ENCODE measurements at places on chromosomes 5 and 9.

DNA sequence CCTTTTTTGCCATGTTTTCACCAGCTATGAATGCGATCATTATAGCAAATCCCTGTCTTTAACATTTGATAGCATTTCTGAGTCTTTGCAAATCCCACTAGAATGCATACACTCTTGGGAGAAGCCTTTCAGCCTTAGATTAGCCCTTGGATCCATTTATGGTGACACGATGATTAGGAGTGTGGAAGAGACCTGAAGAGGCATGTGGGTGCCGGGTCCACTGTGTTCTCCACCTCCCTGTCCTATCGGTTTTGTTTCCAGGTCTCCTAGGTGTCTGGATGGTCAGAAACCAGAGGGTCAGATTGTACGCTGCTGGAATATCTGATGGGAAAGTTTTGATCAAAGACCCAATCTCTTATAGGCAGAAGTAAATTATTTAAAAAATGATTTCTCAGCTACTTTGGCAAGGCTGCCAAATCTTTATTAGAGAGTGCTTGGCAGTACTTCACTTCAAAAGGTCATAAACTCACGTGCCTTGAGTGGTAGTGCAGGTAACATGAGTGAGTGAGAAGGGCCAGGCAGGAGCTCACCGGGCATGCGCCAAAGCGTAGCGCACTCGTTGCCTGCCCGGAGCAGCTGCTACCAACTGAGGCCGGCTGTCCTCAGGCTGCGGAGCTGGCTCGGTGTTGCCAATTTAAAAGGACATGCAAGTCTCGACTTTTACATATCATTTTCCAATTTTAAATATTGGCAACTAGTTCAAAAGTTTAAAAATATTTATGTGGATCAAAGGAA lies 51.3 kb downstream of the PCSK5 start:
- no peak for DNase-seq

DNA sequence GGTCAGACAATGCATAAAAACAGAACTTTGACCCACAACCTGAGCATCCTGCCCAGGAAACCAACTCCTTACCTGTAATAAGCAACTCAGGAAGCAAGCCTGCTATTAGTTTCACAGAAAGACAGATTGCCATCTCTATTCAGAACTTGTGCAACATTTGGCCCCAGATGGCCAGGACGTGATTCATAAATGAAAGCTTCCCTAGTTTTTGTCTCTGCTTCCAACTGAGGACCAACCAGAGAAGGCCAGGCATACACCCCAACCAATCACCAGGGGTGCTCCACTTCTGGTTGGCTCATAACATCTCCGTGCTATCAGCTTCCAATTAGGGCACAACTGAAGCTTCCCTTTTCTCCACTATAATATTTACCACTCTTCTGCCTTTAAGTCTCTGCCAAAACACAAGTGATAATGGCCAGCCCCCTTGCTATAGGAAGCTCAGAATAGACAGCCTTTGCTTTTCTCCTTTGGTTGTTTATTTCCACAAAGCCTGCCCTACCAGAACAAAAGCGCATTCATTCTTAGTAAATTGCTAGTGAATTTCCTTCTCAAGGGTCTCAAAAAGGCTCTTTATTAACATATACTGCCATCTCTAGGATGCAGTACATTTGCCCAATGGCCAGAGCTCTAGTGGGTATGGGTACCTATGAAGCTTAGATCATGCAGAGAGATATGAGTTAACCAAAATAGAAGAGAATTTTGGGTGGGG lies 289.7 kb upstream of the DAP start:
- no peak for DNase-seq

- DNase-seq, result no peak
Measured at GRCh38 chr9:75851917-75852316, 38.6 kb upstream of the PCSK5 start.

DNA sequence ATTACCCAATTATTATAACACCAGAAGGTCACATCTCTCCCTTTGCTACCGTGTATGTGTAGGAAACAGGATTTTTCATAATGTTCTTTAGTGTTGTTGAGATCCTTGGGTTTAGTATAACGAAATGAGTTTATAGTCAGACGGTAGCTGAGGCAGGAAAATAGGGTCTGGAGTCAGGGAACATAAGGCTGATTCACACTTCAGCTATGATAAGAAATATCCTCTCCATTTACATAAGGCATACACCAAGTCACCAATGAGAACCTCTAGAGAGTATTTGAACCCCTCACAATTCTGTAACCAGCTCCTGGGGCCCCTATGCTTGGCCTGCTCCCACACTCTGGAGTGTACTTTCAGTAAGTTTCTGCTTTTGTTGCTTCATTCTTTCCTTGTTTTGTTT lies 58.9 kb upstream of the ANKH start:
- no peak for DNase-seq

DNA sequence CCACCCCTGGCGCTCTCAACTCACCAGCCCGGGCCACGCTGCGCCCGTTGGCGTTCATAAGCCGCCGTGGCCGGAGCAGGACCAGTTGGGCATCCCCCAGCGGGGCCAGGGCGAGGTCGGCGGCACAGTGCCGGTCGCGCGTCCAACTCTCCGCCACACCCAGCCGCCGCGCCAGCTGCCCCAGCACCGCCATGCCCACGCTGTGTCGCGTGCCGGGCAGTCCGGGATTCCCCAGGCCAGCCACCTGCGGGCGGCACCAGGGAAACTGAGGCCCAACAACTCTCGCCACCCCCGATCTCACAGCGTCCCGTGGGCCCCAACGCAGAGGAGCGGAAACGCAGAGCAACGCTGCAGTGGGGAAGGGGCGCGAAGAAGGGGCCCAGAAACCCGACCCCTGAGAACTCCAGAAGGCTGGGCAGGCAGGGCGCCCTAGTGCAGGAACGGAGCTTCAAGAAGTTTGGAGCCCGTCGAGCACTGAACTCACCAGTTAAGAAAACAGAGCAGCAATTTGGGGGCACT lies 453 bp downstream of the PTRH1 start:
- DNase-seq, result no peak

DNA sequence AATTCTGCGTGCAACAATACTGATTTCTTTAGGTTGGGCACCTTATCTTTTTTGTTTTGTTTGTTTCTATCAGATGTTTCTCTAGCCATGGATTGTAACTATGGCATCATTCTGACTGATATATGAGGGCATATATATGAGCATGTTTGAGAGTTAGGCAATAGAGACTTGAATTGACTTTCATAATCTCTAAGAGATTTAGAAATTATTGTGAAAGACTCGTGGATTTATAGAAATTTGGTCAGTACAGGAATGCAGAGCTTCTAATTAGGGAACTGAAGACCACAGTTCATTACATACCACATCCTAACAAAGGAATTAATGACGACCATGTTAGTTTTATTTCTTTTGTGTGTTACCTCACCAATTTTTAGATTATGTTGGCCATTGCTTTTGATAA lies 546.0 kb upstream of the GRAMD2B start:
- DNase-seq, result no peak

- no peak for DNase-seq
Measured at GRCh38 chr5:165616490-165617405, 2111.3 kb downstream of the MAT2B start.

- DNase-seq, result no peak
Measured at GRCh38 chr5:69167929-69168328, 979 bp downstream of the CCNB1 start.

GRCh38 chr5:103929338-103930013 lies 366.9 kb upstream of the NUDT12 start:
- no peak for DNase-seq

- no peak for DNase-seq
Measured at GRCh38 chr9:38694676-38695075, 25.3 kb downstream of the FAM240B start.

DNA sequence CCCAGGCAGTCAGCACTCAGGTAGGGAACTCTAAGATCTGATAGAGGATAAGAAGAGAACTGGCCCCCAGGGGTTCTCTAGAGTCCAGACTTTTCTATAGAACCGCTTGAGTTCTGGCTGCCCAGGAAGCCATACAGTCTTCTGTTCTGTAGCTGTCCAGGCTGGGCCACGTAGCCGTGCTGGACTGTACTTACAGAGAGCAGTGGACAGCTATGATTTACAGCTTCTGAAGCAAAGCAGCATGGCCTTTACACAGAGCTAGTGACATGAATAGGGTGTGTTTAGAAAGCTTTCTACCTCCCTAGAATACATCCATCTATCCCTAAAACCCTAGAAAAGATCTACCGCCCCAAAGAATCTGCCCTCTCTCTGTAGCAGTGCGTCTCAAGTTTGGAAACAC lies 57.2 kb downstream of the ACO1 start:
- DNase-seq, result no peak

- no peak for DNase-seq
Measured at GRCh38 chr5:167949435-167949834, 342.0 kb upstream of the WWC1 start.

Data from 8988T (cell line).